ENCODE measurements at places on chromosomes 16 and 17.
A peak's percentile ranks its signal among the peaks of the same experiment; 100 is the strongest.

DNA sequence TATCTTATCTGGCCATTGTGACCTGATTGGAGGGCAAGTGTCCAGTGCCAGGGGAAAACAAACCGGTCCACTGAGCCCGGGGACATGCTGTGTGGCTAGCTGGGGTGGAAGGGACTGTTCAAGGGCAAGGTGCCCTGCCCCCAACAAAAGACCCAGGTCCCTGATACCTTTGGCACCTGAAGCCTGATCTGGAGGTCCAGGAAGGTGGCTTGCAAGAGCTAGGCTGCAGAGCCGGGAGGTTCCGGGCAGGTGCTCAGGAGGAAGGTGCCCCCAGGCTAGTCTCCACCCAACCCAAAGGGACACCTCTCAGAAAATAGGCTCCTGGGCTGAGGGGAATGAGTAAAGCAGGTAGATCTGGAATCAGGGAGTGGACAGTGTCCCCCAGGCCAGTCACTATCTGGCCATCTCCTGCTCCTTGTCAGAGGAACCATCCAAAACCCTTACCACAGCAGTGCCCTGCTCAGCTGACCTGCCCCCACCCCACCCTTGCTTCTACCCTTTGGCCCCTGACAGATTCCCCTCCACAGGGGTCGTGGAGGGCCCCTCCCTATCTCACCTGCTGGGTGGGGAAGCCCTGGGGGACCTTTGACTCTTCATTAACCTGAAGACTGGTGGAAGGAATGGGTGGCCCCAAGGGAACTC is 6.2 kb downstream of the NAT9 start:
- H3K27me3 ChIP-seq = no peaks in the 10 kb centered on the region
- peaks cover 43% of the 10 kb centered on the region for H3K4me1 ChIP-seq
- DNase-seq = no peak
- H3K27ac ChIP-seq = no peak overlapping the region
- H3K4me3 ChIP-seq = no peak overlapping the region
- peaks cover 64% of the 10 kb centered on the region for H3K36me3 ChIP-seq

DNA sequence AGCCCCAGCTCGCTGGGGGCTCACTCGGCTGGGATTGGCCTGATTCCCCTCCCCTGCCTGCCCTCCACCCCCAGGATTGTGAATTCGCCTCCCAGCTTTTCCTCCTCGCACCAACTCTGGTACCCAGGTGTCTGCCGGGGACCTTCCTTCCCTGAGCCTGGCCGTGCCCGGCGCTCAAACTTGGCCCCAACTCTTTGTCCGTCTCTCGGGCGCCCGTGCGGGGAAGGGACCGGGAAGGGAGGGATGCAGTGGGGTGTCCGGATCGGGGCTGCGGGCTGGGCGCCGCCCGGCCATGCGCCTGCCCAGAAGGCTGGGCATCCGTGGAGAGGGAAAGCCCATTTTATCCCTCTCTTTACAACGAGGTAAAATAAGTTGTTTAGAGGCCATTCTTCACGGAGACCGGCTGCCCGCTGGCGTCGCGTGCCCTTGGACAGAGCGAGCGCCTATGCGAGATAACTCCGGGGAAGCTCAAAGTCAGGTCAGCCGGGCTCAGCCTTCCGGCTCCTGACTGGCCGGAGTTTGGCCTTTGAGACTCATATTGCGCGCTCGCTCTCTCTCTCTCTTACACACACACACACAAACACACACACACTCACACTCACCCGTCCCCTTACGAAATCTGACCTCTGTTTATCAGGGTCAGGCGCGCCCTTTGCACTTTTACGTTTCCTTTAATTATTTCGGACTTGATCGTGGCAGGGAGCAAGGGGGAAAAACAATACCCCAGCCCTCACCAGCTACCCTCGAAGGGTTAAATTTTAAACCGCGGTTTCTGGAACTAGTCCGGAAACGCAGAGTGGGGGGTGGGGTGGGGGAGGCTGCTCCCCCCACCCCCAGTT is 774 bp upstream of the MAF start:
- peak overlapping the region; percentile 98 for H3K27ac ChIP-seq
- peak overlapping the region; percentile 85 for H3K4me3 ChIP-seq
- H3K36me3 ChIP-seq = no peaks in the 10 kb centered on the region
- no peak for DNase-seq
- peaks cover 9% of the 10 kb centered on the region for H3K27me3 ChIP-seq
- peaks cover 25% of the 10 kb centered on the region for H3K4me1 ChIP-seq

GRCh38 chr16:67926181-67926750 is 5.4 kb downstream of the CTRL start:
- H3K4me3 ChIP-seq = no peak overlapping the region
- no peak overlapping the region for H3K27ac ChIP-seq
- no peaks in the 10 kb centered on the region for H3K27me3 ChIP-seq
- H3K4me1 ChIP-seq = peaks cover 50% of the 10 kb centered on the region

DNA sequence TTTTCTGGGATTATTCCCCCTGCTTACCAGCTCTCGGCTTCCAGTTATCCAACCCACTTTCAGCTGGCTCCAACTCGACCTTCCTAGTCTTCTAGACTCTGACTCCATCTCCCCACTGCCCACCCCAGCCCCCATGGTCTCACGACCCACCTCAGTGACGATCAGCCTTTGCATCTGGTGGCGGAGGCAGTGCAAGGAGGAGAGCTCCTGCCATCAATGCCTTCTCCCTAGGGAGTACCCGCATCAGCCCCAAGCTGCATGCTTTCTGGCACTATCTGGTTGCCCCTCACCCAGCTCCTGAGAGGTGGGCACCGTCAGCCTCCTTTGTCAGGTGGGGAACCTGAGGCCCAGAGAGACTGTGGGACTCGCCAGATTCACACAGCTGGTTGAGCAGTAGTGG is 72.6 kb upstream of the RPL38 start:
- H3K4me1 ChIP-seq = peaks cover 3% of the 10 kb centered on the region
- H3K4me3 ChIP-seq = no peak overlapping the region
- no peak for DNase-seq

- H3K27me3 ChIP-seq = no peaks in the 10 kb centered on the region
- H3K4me3 ChIP-seq = no peak overlapping the region
- no peak overlapping the region for H3K27ac ChIP-seq
- no peak for DNase-seq
- no peaks in the 10 kb centered on the region for H3K4me1 ChIP-seq
Observed at GRCh38 chr16:64475627-64476351, 646.1 kb downstream of the CDH11 start.

DNA sequence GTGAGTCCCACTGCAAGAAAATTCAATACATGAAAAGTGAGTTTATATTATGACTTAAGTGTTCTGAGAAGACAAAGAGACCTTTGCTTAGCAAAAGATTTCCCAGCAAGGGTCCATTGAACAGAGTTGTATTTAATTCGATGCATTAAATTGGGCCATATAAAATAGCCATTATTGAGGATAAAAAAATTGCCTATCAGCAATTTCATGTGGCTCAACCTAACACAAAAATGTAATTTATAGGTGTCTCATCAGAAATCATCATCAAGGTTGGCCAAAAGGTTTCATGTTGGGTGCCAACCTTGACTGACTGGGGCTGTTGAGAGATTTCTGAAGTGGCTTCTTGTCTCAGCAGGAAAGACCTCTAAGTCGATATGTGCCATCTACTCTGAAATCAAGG is 84.8 kb upstream of the TOX3 start:
- DNase-seq = no peak
- peaks cover 4% of the 10 kb centered on the region for H3K4me1 ChIP-seq
- no peak overlapping the region for H3K4me3 ChIP-seq
- no peaks in the 10 kb centered on the region for H3K27me3 ChIP-seq

DNA sequence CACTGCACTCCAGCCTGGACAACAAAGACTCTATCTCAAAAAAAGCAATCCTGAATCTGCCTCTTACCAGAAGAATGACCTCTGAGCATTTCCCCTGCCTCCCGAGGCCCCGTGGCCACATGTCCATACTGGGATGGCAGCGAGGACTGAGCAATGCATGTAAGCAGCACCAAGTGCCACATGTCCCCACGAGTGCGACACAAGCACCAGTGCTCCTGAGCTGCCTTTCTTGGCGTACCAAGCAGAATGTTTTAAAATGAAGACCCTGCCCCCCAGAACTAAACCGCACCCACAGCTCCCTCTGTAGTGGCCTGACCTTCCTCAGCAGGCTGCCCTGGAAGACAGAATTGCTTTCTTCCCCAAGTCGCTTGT is 373.3 kb downstream of the SLC39A11 start:
- no peaks in the 10 kb centered on the region for H3K27me3 ChIP-seq
- peaks cover 29% of the 10 kb centered on the region for H3K4me1 ChIP-seq
- no peak overlapping the region for H3K4me3 ChIP-seq
- no peaks in the 10 kb centered on the region for H3K36me3 ChIP-seq

DNA sequence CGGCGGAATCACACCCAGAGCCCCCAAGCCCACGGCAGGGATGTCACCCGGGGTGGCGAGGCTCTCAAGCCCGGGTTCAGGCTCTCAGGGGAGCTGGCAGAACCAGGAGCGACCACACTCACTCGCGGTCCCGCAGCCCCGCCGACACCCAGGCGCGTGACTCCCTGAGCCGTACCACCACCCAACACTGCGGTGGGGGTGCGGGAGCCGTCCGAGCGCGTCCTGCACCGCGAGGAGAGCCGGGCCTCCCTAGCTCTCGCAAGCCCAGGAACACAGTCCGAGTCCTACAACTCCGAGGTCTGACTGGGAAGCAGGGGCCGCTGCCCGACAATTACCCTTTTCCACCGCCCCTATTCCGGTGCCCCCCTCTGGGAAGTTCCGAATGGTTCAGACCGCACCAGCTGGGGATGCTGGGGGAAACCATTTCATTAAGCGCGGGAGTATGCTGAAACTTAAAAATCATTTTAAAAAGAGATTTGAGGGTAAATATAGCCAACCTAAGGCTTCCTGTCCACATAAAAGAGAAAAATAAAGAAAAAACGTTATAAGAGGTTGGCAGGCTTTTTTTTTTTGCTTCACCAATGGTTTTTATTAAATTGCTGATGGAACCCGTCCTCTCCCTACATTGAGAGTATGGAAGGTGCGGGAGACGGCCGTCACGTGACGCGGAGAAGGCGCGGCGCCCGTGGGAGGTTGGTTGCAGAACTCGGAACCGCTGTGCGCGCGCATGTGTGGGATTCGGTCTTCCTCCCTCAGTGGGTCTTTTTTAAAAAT is at the start of gene FLCN:
TSS of gene FLCN (minus strand) at position 143 of the 774 bp plus-strand sequence. CDS start 9,031 bp downstream, outside the sequence.
- H3K36me3 ChIP-seq = peaks cover 5% of the 10 kb centered on the region
- no peaks in the 10 kb centered on the region for H3K27me3 ChIP-seq
- H3K4me3 ChIP-seq = peak within 1 kb of the TSS; percentile 87

DNA sequence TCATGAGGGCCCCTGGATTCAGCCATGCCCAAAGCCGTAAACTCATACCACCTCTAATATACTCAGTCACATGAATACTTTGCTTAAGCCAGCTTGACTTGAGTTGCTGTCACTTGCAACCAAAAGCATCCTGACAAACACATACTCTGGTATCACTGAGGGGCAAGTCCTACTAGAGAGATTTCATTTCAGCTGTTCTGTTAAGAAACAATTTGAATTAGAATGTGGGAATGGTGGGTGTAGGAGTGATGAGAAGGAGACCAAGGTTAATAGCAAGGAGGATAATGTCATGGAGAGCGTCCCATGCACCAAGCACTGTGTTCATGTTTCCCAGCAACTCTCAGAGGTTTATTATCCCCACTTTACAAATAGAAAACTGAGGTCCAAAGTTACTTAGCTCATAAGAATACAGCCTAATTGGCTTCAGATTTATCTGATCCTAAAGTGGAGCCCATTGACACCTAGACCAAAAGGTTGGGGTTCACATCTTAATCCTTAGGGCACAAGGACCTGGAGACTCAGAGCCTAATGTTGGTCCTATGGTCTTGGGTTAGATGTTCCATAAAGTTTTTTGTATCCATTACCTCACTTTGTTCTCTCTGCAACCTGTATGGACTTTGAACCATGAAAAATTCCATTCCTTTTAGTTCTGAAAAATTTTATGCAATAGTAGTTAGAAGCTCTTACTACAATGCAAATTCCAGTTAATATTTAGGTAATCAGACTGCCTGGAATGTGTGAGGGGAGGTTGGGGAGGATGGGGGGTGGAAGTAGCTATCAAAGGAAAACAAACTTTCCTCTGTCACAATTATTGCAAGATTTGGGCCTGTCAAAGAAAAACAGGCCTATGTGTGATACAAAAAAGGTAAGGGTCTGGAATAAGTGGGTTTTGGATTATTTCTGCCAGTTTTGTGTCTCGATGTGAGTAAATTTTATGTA is 105.9 kb downstream of the IRX3 start:
- no peak overlapping the region for H3K27ac ChIP-seq
- no peak for DNase-seq
- peaks cover 9% of the 10 kb centered on the region for H3K4me1 ChIP-seq
- H3K4me3 ChIP-seq = no peak overlapping the region

- peaks cover 11% of the 10 kb centered on the region for H3K27me3 ChIP-seq
- no peak for DNase-seq
- H3K27ac ChIP-seq = no peak overlapping the region
- no peak overlapping the region for H3K4me3 ChIP-seq
- H3K36me3 ChIP-seq = no peaks in the 10 kb centered on the region
Observed at GRCh38 chr16:49483251-49483650, 109.6 kb downstream of the C16orf78 start.

DNA sequence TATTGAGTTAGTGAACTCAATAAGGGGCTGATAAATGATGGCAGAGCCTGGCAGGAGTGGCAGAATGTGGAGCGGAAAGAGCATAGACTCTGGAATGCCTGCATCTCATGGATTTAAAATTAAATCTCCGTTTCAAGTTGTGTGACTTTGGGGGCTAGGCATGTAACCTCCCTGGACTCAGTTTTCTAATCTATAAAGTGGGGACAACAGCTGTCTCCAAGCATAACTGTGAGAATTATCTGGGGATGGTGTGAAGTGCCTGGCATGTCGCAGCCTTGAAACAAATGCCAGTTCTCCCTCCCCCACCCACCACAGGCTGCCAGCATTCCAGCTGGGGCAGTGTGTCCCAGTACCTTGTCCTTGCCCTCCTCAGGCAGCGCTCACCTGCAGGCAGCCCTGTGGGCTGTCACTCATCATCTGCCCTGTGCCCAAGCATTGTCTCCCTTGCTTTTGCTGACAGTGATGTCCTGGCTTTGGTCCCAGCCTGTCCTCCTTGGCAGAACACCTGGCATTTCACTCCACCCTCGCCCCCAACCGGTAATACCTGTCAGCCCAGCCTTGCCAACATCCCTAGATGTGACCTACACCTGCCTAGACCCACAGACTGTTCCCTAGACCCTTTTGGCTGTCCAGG is 129.6 kb downstream of the MRM1 start:
- peaks cover 20% of the 10 kb centered on the region for H3K27me3 ChIP-seq
- no peak overlapping the region for H3K4me3 ChIP-seq
- no peaks in the 10 kb centered on the region for H3K36me3 ChIP-seq
- H3K27ac ChIP-seq = no peak overlapping the region
- peaks cover 32% of the 10 kb centered on the region for H3K4me1 ChIP-seq

- H3K4me3 ChIP-seq = no peak overlapping the region
- no peak for DNase-seq
- no peaks in the 10 kb centered on the region for H3K27me3 ChIP-seq
- H3K4me1 ChIP-seq = peaks cover 25% of the 10 kb centered on the region
Observed at GRCh38 chr17:4487820-4488716, 10.6 kb upstream of the SPNS2 start.

- no peak overlapping the region for H3K27ac ChIP-seq
- peaks cover 84% of the 10 kb centered on the region for H3K36me3 ChIP-seq
- H3K4me1 ChIP-seq = peaks cover 23% of the 10 kb centered on the region
Observed at GRCh38 chr16:30005341-30006094, 5.3 kb downstream of the DOC2A start.

DNA sequence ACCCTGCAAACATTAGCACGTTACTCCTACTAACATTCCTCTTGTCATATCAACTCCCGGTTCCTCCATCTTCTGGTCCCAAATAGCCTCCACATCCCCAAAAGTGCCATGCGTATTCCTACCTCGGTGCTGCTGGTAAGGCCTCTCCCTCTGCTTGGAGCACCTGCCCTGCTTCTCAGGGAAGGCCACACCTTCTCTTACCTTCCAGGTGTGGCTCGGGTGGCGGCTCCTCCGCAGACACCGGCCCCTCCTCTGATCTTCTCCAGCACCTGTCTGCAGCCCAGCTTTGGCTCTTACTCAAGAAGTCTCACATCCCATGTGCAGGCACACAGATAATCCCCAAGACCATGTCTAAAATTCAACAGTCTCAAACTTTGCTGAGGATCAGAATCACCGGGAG is 92.3 kb downstream of the GAS7 start:
- H3K27ac ChIP-seq = no peak overlapping the region
- no peak for DNase-seq
- H3K4me1 ChIP-seq = no peaks in the 10 kb centered on the region
- no peak overlapping the region for H3K4me3 ChIP-seq
